Stimulated activated CD4-positive, alpha-beta T cell treated with anti-CD3 and anti-CD28 coated beads, Interleukin-4, amount 100 ng/mL, for 24 hours (primary cell): ENCODE measurements at places on chromosomes 4 and X.

DNA sequence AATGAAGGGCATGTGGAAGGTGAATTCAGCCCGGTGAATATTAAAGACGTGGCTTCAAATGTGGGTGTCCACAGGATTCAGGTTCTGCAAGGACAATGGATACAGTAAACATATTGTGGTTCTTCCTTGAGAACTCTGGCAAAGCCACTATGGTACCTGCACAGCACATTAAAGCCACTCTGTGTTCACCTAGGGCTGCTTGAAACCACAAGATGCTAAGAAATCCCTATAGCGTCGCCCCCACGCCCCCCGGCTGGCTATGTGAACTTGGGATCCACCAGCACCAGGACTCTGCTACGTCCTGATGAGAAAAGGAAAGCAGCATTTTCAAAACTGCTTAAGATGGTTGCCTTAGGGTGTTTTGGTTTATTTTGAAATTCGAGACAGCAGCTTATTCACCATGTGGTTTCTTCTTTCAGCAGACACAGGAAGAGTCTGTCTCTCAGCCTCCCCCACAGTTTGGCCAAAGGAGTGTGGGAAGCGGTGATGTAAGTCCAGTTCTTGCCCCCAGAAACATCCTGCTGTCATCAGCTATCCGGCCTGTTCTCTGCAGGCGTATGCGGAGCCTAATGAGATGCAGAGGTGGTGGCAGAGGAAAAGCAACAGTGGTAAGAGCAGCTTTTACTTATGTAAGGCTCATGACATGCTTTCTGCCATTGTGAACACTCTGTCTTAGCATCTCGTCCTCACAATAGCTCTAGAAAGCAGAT lies 111.5 kb downstream of the AFAP1 start:
- DNase-seq: peak; percentile 59

DNA sequence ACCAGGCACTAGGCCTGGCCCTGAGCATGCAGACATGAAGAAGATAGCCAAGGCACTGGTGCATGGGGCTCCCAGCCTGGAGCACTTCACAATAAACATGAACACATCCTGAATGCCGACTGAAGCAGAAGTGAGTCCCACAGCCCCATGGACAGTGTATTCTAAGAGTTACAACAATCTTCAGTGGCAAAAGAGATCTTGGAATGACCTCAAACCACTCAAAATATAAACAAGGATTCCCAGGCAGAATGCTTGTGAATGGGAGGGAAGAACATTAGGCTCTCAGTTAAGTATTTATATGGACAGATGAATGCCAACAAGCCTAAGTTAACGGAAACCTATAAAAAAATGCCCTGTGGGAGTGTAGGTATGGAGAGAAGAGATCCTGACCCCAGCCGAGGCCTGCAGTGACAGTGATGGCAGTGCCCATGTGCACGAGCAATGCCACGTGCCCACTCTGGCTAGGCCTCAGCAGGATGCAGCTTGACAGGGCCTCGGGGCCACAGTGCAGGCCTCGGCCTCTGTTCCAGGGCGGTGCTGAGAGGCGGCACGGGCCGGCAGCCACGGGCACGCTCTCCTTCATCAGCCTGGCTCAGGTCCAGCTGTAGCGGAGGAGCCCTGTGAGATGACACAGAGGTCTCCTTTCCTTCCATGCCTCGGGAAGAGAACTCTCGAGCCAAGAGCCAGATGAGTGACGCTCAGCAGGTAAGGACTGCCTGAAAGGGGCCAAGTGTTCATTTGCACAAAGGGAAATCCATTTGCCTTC lies 49.2 kb downstream of the IRF2 start:
- DNase-seq: no peak

DNA sequence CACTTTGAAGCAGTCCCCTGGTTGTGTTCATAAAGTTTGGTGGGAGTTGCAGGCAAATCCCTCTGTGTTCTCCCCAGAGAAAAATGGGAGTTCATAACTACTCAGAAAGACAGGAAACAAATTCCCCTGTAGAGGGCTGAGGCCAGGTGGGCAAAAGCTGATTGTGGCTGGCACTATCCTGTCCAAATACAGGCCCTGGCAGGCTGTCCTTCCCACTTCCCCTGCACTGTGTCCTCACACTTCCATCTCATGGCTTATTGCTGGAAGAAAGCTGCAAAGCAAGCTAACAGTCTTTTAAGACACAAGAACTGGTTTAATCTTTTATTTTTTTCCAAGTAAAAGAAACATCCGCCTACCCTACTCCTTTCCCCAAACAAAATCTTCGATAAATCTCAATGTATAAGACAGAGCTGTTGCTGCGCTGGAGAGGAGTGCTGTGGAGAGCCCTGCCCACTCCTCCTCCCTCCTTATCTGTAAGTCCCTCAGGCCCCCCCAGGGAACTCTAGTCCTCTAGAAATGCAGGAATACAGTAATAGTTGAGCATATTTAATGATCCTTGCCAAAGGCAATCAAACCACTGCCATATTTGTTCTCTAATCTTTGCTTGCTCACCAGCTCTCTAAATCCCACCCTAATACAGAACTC lies 14.0 kb downstream of the TAPT1 start:
- DNase-seq: no peak

GRCh38 chr4:16818005-16818404 lies 80.4 kb downstream of the LDB2 start:
- DNase-seq: no peak

- no peak for DNase-seq
Observed at GRCh38 chr4:16659694-16660093, 238.8 kb downstream of the LDB2 start.

- no peak for DNase-seq
Observed at GRCh38 chr4:121655320-121656268, 41.2 kb downstream of the ANXA5 start.

GRCh38 chr4:38870098-38870808 lies 2.6 kb downstream of the FAM114A1 start:
- DNase-seq: no peak

- DNase-seq: no peak
Observed at GRCh38 chr4:100061835-100062234, 111.8 kb upstream of the H2AZ1 start.

GRCh38 chrX:78092296-78092695 lies 11.8 kb upstream of the PGK1 start:
- DNase-seq: no peak

DNA sequence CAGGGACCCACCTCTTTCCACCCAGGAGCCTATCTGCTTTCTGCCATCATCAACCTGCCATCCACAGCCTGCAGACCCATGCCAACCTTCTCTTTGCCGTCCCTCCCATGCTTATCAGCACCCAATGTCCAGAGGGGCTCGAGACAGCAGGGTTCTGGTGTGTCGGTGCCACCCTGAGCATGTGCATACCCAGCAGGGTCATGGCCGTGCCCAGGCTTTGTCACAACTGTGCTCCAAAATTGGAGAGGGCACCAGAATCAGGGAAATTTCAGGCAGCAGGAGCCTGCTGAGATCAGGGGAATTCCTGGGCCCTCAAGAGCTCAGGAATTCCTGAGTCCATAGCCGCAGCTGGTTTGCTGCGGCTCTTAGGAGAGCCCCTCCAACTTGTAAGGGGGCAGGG lies 330.6 kb downstream of the CCSER1 start:
- no peak for DNase-seq

GRCh38 chrX:153598541-153599191 lies at the start of gene CCNQ:
Gene CCNQ (minus strand): TSS chrX:153599139. CDS start chrX:153599073, 66 bp downstream.
- peak; percentile 11 for DNase-seq

DNA sequence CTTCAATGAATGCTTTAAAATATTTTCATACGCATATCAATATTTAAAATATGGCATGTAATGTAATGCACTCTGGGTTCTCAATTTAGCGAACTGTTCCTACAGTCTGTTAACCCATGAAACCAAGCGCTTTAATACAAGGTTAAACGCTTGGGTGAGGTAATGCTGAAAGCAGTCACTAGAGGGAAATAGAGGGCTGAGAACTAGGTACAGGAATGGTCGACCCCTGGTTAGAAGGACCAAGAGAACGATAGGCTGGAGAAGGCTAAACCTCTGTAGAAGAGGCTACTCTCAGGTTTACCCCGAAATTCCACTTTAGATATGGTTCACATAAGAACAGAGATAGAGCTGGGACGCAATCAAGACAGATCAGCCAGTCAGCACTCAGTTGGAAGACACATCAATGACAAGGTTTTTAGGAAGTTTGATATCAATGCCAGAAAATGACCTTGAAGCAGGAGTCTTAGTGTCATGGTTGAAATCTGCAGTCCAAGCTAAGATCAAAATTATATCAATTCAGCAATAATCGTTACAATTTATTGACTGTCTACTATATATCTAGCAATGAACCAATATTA lies 26.9 kb downstream of the ARSJ start:
- DNase-seq: peak; percentile 18

- no peak for DNase-seq
Observed at GRCh38 chr4:84985952-84986351, 19.5 kb upstream of the WDFY3 start.
